ENCODE measurements at places on chromosomes 16 and 17. TPM values are rescaled to one million over a fixed set of nuclear protein-coding genes. Genes with fewer than 3 reads are reported as not detected.

Gene MXRA7
- total RNA-seq, result 223 TPM

Gene MAPT
- 4.6 TPM for total RNA-seq

Gene RNF112
- not detected for total RNA-seq

Gene KRT9
- not detected for total RNA-seq

Gene ACSM3
- total RNA-seq, result 1.00 TPM

Gene IL21R
- 6.6 TPM for total RNA-seq

Gene RND2
- total RNA-seq, result not detected

Gene CCL7
- not detected for total RNA-seq

Gene ABCC6
- total RNA-seq, result not detected

Gene RILP
- total RNA-seq, result 20.3 TPM

Gene TLE7
- total RNA-seq, result not detected

Gene SLC5A11
- total RNA-seq, result 0.05 TPM

Gene KCNJ18
- total RNA-seq, result not detected

Gene NQO1
- total RNA-seq, result 350 TPM

Gene ABCA9
- not detected for total RNA-seq

Gene KRT32
- not detected for total RNA-seq

Gene PLA2G10
- total RNA-seq, result not detected

Gene STUB1
- 227 TPM for total RNA-seq

Gene KRTAP4-6
- total RNA-seq, result not detected

Gene OR1F1
- not detected for total RNA-seq

Gene ITGAD
- total RNA-seq, result not detected

Gene TLCD3B
- total RNA-seq, result 0.38 TPM

Gene TP53TG3
- total RNA-seq, result not detected

Gene CTRB1
- not detected for total RNA-seq

Gene NLRC5
- 15.0 TPM for total RNA-seq

Gene MYH3
- total RNA-seq, result 5.6 TPM
